Naive thymus-derived CD8-positive, alpha-beta T cell (primary cell): ENCODE measurements at places on chromosomes 7 and 10.

GRCh38 chr10:129765664-129766550 lies 198.2 kb downstream of the EBF3 start:
- no peak for DNase-seq

- no peak for DNase-seq
Measured at GRCh38 chr10:128218161-128218560, 91.9 kb upstream of the MKI67 start.

DNA sequence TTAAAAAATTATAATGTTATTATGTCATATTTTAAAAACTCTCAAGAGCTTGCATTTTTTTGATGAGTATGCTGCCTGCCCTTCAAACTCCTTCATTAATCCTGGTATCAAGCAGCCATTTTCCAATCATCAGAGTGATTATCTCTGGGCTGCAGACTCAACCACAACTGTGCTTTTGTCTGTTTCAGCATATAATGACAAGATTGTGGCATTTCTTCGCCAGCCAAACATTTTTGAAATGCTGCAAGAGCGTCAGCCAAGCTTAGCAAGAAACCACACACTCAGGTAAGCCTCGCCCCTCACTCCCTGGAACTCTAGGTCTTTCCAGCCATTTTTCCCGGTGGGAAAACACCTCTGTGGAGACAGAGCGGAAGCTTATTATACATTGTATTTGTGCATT lies 90.0 kb upstream of the STK17A start:
- no peak for DNase-seq

GRCh38 chr10:1525354-1526162 lies 211.8 kb downstream of the ADARB2 start:
- DNase-seq, result no peak

DNA sequence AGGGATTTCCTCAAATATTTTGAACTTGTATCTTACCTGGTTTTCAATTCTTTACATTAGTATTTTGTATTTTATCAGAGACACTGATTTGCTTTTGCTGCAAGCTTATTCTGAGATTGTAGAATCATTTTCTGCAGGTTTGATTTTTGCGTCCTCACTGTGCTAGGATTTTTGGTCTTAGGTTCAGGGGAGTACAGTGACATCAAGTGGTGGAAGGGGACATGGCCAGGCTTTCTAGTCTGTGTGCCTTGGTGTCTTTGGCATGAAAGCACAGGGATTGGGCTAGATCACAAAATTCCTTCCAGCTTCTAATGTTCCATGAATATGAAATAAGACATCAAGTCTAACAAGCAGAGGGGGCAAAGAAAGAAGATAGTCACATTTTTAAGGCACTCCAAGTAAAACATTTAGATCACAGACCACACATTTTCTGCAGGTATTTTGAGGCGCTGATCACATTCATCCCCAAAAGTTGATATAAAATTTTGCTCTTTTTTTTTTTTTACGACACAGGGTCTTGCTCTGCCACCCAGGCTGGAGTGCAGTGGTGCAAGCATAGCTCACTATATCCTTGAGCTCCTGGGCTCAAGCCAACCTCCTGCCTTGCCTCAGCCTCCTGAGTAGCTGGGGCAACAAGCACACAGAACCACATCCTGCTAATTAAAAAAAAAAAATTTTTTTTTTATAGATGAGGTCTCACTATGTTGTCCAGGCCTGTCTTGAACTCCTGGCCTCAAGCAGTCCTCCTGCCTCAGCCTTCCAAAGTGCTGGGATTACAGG lies 124.4 kb downstream of the PON1 start:
- no peak for DNase-seq
